ENCODE measurements at places on chromosomes 2 and 18. TPM values are rescaled to one million over a fixed set of nuclear protein-coding genes. Genes with fewer than 3 reads are reported as not detected.

Gene CHRNG
- 36.6 TPM for total RNA-seq

Gene DYSF
- total RNA-seq: 15.2 TPM

Gene ARHGAP15
- total RNA-seq: 0.25 TPM

Gene TSPYL6
- total RNA-seq: 0.03 TPM

Gene VWC2L
- total RNA-seq: not detected

Gene CYP27C1
- total RNA-seq: 0.30 TPM

Gene MAPRE3
- total RNA-seq: 0.57 TPM

Gene ZBTB7C
- total RNA-seq: not detected

Gene RUFY4
- not detected for total RNA-seq

DNA sequence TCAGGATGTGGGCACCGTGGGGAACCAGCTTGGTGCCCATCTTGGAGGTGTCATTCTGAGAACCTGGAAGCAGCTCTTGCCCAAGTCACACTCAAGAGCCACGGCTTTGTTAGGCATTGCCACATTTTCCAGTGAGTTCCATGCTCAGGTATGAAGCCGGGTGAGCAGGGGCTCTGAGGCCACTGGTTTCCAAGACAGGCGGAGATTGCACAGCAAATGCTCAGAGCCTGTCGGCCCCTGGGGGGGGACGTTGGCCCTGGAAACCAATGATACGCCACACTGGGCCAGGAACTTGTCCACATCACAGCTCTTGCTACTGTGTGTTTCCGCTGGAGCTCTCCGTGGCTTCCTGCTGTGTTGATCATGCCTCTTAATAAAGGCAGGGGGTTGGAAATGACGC is 52.5 kb upstream of the SALL3 start:
- H3K4me1 ChIP-seq: no peaks in the 10 kb centered on the region
- H3K36me3 ChIP-seq: no peaks in the 10 kb centered on the region
- no peak overlapping the region for H3K27ac ChIP-seq
- DNase-seq: no peak
- no peaks in the 10 kb centered on the region for H3K27me3 ChIP-seq
- H3K4me3 ChIP-seq: no peak overlapping the region

DNA sequence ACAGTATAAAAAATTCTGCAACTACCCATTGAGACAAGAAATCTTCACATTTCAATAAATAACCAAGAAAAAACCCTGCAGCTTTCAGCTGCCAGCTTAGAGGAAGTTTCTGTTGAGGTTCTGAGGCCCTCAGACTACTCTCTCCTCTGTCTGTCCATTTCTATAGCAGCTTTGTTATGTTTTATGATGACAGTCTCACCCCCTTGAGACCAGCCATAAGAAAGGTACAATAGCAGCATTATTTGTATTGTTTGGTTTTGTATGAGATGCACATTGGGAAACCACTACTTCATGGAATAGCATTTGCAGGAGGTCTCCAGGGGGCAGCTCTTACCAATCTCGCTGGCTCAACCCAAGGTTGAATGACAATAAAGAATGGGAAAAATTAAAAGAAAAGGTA is 334.6 kb upstream of the VRK2 start:
- H3K4me3 ChIP-seq: no peak overlapping the region
- no peaks in the 10 kb centered on the region for H3K4me1 ChIP-seq
- no peaks in the 10 kb centered on the region for H3K27me3 ChIP-seq

GRCh38 chr2:6823111-6823510 is 42.6 kb downstream of the CMPK2 start:
- no peak overlapping the region for H3K27ac ChIP-seq
- H3K27me3 ChIP-seq: peaks cover 7% of the 10 kb centered on the region
- DNase-seq: no peak

DNA sequence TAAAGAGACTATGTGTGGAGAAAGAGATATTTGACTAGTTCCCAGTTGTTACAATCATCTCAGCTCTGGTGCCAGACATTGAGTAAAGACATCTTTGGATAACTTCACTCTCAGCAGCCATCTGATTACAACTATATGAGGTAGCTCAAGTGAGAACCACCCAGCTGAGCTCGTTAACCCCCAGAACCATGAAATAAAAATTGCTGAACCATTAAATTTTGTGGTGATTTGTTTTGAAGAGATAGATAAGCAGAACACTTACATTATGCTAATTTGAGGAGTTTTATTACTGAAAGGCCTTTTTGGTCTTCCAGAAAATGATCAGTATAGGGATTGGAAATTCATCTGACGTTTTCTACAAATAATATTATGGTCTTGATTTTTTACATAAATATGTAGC is 101.1 kb downstream of the PMS1 start:
- no peak overlapping the region for H3K4me3 ChIP-seq
- no peaks in the 10 kb centered on the region for H3K27me3 ChIP-seq
- H3K4me1 ChIP-seq: no peaks in the 10 kb centered on the region

DNA sequence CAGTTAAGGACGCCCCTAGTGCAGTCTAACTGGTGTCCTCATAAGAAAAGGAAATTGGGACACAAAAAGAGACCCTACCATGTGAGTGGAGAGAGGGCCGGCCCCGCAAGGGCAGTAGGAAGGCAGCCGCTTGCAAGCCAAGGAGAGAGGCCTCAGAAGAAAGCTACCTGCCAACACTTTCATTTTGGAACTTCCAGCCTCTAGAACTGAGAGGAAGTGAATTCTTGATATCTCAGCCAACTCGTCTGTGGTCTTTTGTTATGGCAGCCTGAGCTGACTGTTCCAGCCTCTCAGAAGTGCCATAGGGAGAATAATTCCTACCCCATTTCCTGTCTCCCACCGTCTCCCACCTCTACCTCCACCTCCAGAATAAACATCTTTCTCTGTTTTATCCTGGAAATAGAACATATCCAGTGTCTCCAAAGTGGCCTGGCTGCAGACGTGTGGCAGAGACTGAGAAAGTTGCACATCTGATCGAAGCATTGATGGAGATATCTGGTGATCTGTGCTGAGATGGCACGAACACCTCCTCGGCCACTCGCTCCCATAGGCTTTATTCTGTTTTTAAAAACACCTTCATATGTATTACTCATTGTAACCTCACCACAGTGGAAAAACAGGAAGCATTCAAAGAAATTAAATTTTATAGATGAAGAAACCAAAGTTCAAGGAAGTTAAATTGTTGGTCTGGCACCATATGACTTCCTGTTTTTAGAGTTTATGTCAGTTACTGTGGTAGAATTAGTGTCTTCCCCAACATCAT is 39.5 kb upstream of the MARCO start:
- H3K27ac ChIP-seq: no peak overlapping the region
- H3K4me1 ChIP-seq: no peaks in the 10 kb centered on the region
- no peaks in the 10 kb centered on the region for H3K36me3 ChIP-seq
- no peak overlapping the region for H3K4me3 ChIP-seq
- H3K27me3 ChIP-seq: no peaks in the 10 kb centered on the region
- no peak for DNase-seq

DNA sequence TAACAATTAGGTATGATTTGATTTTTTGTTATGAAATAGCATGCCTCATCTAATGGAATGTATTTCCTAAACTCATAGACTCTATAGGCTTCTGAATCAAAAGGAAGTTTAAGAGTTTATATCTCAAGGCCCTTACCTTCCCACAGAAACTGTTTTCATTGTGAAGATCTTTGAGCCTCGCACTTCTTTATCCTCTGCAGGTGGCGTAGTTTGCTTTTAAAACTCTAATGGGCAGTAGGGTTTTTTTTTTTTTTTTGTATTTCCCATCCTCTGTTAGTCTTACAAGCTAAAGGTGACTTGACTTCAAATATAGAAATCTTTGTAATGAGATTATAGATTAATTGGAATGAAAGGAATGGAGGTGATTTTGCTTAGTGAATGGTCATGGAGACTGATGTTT is 28.3 kb downstream of the DYNC2LI1 start:
- DNase-seq: no peak
- H3K4me1 ChIP-seq: no peaks in the 10 kb centered on the region
- no peak overlapping the region for H3K4me3 ChIP-seq
- no peaks in the 10 kb centered on the region for H3K27me3 ChIP-seq

GRCh38 chr2:74095632-74096031 is 52.1 kb downstream of the BOLA3 start:
- DNase-seq: no peak
- no peaks in the 10 kb centered on the region for H3K4me1 ChIP-seq
- no peak overlapping the region for H3K27ac ChIP-seq
- peaks cover 45% of the 10 kb centered on the region for H3K36me3 ChIP-seq

GRCh38 chr2:199057936-199058335 is 399.8 kb downstream of the SATB2 start:
- DNase-seq: no peak
- H3K4me3 ChIP-seq: no peak overlapping the region
- H3K36me3 ChIP-seq: no peaks in the 10 kb centered on the region
- H3K27ac ChIP-seq: no peak overlapping the region
- H3K27me3 ChIP-seq: no peaks in the 10 kb centered on the region

GRCh38 chr2:236969767-236970655 is 115.7 kb upstream of the COPS8 start:
- H3K27ac ChIP-seq: no peak overlapping the region
- H3K27me3 ChIP-seq: no peaks in the 10 kb centered on the region
- peaks cover 28% of the 10 kb centered on the region for H3K4me1 ChIP-seq
- DNase-seq: no peak
- no peak overlapping the region for H3K4me3 ChIP-seq
- H3K36me3 ChIP-seq: no peaks in the 10 kb centered on the region

GRCh38 chr18:40124107-40124506 is 1830.9 kb upstream of the PIK3C3 start:
- no peaks in the 10 kb centered on the region for H3K27me3 ChIP-seq
- DNase-seq: no peak
- H3K27ac ChIP-seq: no peak overlapping the region

DNA sequence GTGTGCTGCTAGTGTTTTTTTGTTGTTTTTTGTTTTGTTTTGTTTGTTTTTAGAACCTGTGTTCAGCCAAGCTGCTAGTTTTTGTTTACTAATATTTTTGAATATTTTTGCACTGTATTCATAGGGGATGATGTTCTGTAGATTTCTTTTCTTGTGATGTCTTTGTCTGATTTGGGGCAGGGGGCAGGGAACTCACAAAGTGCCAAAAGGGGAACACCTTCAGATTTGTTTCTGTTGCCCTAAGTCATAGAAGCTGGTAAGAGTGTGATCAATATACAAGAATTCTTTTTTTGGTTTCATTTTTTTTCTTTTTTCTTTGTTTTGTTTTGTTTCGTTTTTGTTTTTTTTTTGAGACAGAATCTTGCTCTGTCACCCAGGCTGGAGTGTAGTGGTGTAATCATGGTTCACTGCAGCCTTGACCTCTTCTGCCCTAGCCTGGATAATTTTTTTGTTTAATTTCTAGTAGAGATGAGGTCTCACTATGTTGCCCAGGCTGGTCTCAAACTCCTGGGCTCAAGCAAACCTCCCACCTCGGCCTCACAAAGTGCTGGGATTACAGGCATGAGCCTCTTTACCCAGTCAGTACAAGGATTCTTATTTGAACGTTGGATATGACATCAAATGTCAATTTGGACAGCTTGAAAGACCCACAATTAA is 30.7 kb downstream of the TCF23 start:
- H3K4me1 ChIP-seq: no peaks in the 10 kb centered on the region
- H3K4me3 ChIP-seq: no peak overlapping the region
- H3K27ac ChIP-seq: no peak overlapping the region
- peaks cover 17% of the 10 kb centered on the region for H3K27me3 ChIP-seq

DNA sequence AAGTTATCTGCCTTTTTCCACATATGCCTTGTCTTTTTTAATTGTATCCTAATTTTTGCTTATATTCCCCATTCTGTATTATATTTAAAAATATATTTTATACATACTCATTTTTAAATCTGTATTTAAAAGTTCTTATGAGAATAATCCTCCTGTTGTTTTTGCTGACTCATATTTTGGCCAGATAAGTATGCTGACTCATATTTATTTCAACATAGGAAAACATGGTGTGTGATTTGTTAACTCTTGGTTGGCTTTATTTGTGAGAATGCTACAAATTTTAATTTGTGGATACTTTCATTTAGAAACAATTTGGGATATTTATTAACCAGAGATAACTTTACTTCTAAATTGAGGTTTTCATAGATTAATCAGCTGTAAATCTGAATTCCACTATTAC is 587.7 kb downstream of the CPS1 start:
- H3K4me3 ChIP-seq: no peak overlapping the region
- no peaks in the 10 kb centered on the region for H3K4me1 ChIP-seq
- no peaks in the 10 kb centered on the region for H3K27me3 ChIP-seq
- no peak overlapping the region for H3K27ac ChIP-seq
- DNase-seq: no peak

DNA sequence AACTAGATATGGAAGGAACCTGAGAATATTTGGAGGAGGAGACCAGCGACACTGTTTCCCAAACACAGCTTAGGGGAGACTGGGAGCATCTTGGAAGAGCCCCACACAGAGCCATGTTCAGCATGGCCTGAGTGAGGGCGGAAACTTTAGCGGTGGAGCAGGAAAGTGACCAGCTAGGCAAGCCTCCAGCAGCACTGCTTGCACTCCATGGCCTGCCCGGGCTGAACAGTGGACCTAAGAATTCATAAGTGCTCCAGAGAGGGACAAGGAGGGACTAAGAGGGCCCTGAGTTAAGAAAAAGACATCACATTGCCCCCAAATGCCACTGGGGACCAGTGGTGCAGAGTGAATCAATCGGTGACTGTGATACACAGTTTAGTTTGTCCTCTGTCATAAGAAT is 566.4 kb downstream of the TNS1 start:
- no peaks in the 10 kb centered on the region for H3K36me3 ChIP-seq
- H3K27ac ChIP-seq: no peak overlapping the region
- DNase-seq: no peak

GRCh38 chr2:154640000-154640399 is 58.5 kb upstream of the KCNJ3 start:
- no peaks in the 10 kb centered on the region for H3K36me3 ChIP-seq
- no peaks in the 10 kb centered on the region for H3K4me1 ChIP-seq
- H3K27me3 ChIP-seq: no peaks in the 10 kb centered on the region
- no peak overlapping the region for H3K27ac ChIP-seq
- no peak overlapping the region for H3K4me3 ChIP-seq

- H3K36me3 ChIP-seq: no peaks in the 10 kb centered on the region
- no peak for DNase-seq
- no peak overlapping the region for H3K4me3 ChIP-seq
- H3K27me3 ChIP-seq: no peaks in the 10 kb centered on the region
Measured at GRCh38 chr18:55351980-55352714, 235.8 kb downstream of the TCF4 start.

Data from SJCRH30 (cell line).